ENCODE measurements at places on chromosomes 12 and 14.

DNA sequence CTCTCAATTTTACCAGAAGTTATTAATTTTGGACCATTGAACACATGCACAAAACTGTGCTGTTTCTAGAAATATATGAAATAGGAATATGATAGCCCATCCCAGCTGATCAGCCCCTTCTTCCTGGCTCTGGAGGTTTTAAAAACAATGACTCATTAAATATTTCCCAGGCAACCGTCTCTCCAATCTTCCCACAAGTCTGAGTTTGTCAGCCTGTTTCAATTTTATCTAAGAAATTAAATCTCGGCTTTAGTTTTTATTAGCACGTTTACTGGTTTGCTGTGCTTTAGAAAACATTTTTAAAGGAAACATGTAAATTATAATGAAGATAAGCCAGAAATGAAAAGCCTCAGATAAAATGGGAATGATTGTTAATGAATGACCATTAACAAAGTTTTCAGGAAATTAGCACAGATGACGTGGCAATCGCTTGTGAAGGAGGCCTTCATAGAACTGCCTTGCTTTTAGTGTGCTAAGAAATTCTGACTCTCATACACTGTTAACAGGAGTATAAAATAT is 89.3 kb upstream of the RAP1B start:
- no peak for DNase-seq

GRCh38 chr14:99447739-99448138 is 32.9 kb downstream of the SETD3 start:
- no peak for DNase-seq

DNA sequence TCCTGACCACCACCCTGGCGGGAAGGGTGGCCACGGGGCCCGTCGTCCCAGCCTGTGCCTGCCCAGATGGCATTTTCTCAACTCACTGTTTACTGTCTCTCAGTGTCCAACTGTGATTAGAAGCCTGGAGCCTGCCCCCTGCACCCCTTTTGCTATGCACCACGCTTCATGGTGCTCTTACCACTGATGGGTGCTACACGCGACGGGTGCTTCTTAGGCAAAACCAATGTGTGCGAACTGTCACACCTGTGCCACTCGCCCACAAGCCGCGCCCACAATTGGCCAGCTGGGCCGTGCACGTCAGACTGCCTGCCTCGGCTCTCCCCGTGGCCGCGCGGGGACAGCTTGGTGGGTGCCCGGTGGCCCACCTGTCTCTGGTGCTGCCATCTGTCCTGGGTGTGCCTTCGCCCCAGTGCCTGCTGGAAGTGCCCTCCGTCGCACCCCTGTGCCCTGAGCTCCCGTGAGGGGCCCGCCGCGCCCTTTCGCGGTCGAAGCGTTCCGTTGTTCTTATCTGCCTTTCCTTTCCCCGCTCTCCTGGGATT is 15.1 kb upstream of the AMN start:
- no peak for DNase-seq

- DNase-seq = no peak
Measured at GRCh38 chr12:63999853-64000252, 155.4 kb downstream of the SRGAP1 start.

DNA sequence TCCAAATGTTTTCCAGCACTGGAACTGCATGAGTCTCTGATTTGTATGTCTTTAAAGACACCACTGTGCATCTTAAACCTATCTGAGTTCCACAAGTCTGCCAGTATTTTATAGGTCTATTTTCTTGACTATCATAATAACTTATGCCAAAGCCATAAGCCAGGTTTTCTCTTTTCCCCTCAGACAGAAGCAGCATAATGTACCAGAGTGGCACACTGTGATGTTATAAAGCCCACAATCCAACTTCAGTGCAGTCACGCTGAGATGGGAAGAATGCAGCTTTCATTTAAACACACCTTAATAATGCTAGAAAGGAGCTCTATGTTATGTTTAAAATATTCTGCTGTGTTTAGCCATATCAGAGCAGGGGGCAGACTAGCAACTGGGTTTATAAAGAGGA is 923.3 kb downstream of the DIO2 start:
- DNase-seq = no peak

- no peak for DNase-seq
Measured at GRCh38 chr12:24078318-24078765, 128.9 kb upstream of the SOX5 start.

GRCh38 chr14:82720946-82721345 is 1187.3 kb upstream of the SEL1L start:
- no peak for DNase-seq

DNA sequence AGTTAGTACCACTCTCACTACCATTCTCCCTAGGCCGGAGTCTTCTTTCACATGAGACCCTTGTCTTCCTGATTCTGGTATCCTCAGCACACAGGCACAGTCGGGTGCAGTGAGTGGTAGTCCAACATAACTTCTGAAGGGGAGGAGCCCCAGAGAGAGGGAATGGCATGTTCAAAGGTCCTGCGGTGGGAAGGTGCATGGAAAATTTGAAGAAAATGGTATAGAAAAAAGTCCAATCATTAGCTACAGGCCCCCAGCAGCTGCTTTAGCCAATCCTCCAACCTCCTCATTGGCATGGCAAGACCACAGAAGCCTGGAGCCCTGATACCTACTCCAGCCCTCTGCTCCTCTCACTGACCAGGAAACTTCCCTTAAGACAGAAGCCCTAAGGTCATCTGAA is 96.6 kb downstream of the ZFP36L1 start:
- no peak for DNase-seq

DNA sequence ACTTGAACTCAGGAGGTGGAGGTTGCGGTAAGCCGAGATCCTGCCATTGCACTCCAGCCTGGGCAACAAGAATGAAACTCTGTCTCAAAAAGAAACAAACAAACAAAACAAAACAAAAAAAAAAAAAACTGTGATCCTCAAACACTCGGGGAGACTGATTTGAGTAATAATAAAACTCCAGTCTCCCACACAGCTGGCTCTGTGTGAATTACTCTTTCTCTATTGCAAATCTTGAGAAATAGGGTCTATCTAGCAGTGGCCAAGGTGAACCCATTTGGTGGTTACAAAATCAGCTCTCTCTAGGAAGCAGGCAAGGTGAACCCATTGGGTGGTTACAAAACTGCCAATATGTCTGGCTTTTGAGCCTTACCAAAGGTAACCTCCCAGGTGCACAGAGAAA is 6.0 kb upstream of the ACOT6 start:
- DNase-seq = no peak

DNA sequence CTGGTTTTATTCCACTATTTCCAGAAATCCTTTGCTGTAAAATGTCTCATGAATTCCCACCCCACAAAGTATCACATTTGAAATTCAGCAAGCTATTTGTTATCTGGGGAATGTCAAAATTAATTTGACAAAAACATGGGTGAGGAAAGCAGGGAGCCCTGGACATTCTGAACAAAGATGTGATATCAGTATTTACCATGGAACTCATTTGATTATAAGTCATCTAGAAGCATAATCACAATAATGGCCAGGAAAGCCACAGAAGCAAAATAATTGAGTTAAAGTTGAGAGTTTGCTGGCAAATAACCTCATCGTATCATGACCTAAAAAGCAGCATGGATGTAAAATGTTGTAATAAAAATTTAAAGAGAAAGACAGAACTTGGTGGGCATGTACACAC is 96.1 kb downstream of the ANO6 start:
- no peak for DNase-seq

- no peak for DNase-seq
Measured at GRCh38 chr12:102061096-102061559, 663 bp downstream of the WASHC3 start.

- no peak for DNase-seq
Measured at GRCh38 chr14:91135039-91135438, 21.2 kb downstream of the DGLUCY start.

DNA sequence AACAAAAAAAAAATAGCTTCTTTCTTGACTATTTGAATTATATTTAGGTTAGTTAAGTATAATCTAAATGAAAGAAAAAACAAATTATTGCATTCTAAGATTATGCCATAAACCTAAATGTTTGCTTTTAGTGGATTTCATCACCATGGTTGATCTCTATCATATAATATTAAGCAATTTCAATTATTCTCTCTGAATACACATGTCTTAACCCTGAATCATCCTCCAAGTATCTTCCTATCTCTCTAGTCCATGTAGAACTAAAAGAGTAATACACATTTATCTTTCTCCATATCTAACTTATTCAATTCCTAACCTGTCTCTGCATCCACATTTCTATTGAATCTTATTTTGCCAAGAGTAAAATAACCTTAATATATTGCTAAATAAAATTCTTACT is 59.6 kb downstream of the PPFIA2 start:
- DNase-seq = no peak

- DNase-seq = peak; percentile 20
Measured at GRCh38 chr12:459430-460258, at the start of gene B4GALNT3. Gene B4GALNT3, plus strand, starts transcription at chr12:459939. Its CDS starts 438 bp downstream, at chr12:460377.

GRCh38 chr12:109554761-109555160 is 18.5 kb downstream of the MMAB start:
- DNase-seq = no peak

DNA sequence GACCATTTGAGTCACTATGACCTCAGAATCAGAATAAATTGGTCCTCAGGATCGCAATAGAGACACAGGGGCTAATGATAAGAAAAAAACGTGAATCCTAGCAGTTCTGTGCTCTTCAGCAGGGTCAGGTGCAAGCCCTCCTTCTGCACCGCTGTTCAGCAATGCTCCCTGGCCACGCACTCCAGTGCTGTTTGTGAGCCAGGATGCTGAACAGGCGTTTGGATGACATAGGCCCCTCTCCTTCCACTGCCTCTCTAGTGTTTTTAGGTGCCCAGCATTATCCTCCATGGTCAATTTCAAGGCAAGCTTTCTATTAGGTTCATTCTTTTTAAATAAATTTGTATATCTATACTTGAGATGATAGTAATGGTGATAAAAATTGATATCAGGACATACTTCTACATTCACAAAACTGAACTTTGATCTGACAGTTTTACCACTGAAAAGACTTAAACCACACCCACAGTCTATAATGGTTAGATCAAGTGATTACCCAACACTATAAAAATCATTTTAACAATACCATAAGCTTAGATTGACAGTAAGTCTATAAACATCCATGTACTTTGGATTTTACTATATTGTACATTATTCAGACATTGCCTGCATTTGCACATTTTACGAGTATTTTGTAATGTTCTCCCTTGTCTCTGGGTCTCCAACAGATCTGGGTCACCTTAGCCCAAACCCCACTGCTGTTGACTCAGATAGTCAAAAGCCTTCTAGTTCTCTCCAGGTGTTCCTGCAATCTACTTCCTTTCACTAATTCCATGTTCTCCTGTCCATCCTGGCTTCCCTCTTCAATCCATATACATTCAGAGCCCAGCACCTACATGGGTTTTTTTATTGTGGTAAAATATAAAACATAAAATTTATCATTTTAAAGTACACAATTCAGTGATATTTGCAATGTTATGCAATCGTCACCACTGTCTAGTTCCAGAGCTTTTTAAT is 114.9 kb upstream of the COCH start:
- DNase-seq = no peak

GRCh38 chr14:95527387-95528002 is 7.4 kb upstream of the GLRX5 start:
- DNase-seq = peak; percentile 66

GRCh38 chr12:83700838-83701237 is 1014.1 kb downstream of the TMTC2 start:
- no peak for DNase-seq

GRCh38 chr14:100586403-100587085 is 673 bp downstream of the BEGAIN start:
- no peak for DNase-seq

DNA sequence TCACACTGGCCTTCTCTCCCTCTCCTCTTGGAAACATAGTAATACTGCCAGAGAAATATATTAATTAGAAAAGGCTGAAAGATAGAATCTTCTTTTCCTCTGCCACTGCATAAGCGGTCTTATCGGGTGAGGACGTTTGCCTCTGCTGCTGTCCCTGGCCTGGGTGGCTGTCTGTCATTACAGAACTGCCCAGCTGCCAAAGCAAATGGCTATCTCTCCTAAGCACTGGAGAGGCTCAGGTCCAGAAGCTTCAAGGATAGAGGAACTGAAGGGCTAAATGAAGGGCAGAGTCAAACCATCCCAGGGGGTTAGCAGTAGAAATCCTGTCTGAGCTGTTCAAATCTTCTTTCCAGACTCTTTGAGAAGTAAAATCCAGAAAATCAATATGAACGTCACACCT is 198.6 kb upstream of the CAND1 start:
- no peak for DNase-seq

DNA sequence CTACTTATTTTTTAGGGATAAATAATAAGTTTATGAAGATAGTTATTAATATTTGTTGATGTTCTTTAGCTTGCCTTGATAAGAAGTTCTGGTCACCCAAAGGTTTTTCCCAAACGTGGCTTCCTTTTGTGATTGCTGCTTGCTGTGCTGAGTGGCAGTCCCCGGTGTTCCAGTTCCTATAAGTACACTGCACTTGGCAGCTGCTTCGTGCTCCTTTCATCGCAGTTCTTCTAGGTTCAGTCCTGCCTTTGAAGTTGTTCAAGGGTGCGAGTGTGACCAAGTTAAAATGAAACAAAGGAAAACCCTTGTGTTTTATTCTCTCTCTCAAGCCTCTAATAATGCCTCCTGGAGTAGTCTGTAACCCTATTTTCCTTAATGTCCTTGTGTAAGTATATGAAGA is 128.5 kb upstream of the ATF1 start:
- no peak for DNase-seq

GRCh38 chr12:76226397-76226796 is 121.8 kb downstream of the BBS10 start:
- no peak for DNase-seq

- peak; percentile 43 for DNase-seq
Measured at GRCh38 chr12:4274396-4275015, 944 bp downstream of the CCND2 start.

- DNase-seq = no peak
Measured at GRCh38 chr12:128920468-128920867, 67.2 kb downstream of the GLT1D1 start.

DNA sequence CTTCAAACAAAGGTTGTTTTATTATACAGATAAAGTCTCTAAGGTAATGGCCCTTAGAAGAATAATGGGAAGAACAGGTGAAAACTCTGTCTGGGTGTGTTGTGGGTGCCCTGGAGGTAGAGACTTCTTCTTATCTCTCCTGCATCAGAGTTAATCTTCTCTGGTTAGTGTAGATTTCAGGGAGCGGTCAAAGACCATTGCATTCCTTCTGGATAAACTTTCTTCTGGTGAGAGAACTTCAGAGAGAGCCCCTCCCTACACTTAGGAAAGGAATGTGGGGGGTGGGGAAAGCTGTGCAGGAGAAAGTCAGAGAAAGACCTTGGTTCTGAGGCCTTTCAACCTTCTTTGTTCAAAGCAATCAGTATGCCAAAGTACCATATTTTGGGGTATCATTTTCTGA is 658.5 kb downstream of the DIO2 start:
- no peak for DNase-seq

GRCh38 chr12:63319386-63319785 is 168.4 kb upstream of the AVPR1A start:
- no peak for DNase-seq

DNA sequence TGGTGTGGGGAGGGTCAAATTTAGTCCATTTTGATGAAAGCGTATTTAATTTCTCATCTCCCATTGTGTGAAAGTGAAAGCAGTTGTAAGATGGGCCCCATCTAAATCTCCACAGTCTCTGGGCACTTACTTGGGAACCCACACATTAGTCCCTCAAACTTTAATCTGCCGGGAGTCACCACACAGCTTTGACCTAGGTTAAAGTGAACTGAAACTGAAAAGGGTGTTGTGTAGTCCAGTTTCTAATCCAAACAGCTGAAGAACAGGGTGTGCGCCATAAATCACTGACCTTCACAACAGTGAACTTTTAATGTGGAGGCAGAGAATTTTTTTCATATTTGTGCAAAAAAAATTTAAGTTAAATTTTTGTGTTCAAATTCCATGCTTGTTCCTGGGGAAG is 48.4 kb upstream of the PTPRO start:
- DNase-seq = no peak

Measured in T-helper 1 cell (primary cell).